ENCODE measurements at places on chromosomes 4 and X.

DNA sequence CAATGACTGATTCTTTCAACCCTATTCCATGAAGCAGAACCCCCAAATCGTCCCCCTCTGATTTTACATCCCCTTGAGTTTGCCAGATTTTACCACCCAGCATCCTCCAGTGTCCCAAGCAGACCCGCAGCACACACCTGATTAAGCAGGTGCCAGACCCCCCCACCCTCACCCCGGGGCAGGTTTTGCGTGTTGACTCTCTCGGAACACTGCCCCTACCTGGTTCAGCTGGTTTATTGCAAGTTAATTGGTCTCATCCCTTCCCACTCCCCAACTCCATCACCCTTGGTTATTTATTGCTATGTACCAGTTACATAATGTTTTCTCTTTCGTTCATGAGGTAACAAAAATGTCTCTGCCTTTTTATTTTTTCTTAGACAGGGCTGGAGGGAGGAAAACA, 258.4 kb downstream of the BCOR start:
- DNase-seq: no peak

DNA sequence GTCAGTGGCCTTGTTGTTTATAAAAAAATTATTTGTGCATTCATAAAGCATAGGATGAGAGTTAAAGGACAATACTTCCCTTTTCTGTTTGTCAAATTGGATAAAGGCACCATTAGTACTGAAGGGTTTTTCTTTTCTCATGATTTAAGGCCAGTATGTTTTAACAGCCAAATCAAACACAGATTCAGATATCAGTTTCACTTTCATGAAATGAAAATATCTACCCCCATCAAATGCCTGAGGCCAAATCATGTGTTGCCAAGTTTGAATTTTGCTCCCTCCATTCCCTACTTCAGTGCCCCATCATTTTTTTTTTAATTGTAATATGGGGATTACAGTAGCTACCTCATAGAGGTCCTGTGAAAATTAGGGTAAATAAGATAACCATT, 745.9 kb downstream of the RPA4 start:
- no peak for DNase-seq

DNA sequence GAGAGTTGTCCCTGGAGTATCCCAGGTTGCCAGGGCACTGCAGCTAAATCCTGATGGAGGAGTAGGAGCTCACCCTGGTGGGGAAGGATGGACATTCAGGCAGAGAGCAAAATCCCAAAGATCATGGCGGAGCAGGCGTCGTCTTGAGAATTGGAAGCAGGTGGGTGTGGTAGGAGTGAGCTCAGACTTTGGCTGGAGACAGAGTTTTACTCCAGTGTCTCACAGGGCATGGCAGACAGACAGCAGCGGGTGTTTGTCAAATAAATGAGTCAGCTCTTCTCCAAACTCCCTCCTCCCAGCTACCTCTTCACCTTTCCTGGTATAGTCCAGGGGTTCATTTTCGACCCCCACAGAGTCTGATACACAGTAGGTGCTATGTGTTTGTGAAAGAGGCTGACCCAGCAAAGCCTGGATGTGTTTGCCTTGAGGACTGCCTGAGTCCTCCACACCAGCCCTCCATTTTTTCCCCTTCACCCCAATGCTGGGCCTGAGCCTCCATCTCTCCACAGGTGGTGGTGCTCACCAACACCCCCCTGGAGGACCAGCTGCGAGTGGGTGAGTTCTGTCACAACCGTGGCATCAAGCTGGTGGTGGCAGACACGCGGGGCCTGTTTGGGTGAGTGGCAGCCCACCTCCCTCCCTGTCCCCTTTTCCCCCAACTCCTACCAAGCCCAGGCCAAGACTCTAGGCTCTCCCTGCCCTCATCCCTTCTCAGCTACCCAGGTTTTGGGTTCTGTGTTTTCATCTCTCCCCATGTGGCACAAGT, 6.9 kb downstream of the UBA1 start:
- peak; percentile 88 for DNase-seq

- DNase-seq: no peak
Observed at GRCh38 chr4:87560802-87561201, 31.6 kb upstream of the SPARCL1 start.

GRCh38 chr4:98639108-98639507, 19.3 kb downstream of the TSPAN5 start:
- DNase-seq: no peak

- DNase-seq: peak; percentile 54
Observed at GRCh38 chr4:168612450-168613135, 115.7 kb downstream of the PALLD start.

DNA sequence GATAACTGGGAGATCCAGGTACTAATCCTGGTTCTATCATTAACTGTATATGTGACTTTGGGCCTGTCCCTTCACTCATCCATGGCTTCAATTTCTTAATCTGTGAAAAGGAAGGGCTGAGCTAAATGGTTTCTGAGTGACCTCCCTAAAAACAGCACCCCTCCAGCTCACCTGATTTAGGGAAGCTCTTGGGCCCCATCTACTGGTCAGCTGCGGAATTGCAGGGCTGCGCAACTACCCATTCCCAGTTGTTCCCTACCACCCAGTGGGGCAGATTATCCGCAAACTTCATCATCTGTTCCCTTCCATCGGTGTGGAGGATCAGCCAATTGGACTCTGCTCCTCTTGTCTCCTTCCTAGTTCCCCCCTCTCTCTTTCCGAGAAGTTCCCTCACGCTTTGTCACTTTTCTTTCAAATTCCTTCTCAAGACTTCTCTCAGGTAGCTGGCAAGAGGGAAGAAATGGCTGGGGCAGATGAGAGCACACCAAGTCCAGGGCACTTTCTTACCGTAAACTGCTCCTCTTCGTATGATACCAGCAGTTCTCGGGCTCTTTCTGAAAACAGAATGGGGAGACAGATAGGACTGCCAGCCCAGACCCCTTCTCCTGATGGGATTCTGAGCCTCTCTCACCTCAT, 5.8 kb downstream of the LAS1L start:
- peak; percentile 8 for DNase-seq

DNA sequence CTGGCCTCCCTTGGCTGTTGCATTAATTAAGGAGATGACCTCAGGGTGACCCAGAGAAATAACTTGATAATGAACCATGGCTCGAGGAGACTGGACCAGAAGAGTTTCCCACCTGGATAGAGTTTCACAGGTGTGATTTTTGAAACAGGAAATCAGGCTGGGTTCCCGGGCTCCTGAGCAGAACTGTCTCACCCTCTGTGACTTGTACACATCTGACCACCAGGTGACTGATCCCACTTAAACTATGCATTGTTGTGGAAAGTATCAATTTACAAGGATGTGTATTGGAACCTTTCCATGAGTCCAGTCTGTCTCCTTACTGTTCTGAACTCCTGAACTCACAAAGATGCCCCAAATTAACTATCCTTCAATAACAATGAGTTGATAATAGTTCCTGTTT, 220.3 kb downstream of the PTTG2 start:
- no peak for DNase-seq

DNA sequence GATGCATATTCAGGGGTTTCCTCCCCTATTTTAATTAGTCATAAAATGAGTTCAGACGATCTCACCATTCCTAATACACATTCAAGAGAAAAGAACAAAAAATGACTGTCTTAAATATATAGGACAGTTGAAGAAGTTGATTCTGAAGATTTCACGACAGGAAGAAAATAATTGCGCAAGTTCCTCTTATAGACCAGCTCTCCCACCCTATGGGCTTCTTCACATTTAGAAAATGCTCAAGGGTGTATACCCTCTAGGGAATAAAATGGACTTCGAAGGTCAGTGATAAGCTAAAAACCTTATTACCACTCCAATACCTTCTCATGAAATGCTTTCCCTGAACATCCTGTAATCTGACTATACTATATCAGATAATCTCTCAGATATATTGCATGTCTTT, 149.2 kb upstream of the TEX13C start:
- DNase-seq: no peak

- DNase-seq: no peak
Observed at GRCh38 chrX:97787849-97788248, 904.1 kb downstream of the RPA4 start.

GRCh38 chrX:5681159-5681558, 547.5 kb downstream of the NLGN4X start:
- peak; percentile 9 for DNase-seq

- DNase-seq: no peak
Observed at GRCh38 chr4:67660418-67660817, 40.5 kb downstream of the UBA6 start.

DNA sequence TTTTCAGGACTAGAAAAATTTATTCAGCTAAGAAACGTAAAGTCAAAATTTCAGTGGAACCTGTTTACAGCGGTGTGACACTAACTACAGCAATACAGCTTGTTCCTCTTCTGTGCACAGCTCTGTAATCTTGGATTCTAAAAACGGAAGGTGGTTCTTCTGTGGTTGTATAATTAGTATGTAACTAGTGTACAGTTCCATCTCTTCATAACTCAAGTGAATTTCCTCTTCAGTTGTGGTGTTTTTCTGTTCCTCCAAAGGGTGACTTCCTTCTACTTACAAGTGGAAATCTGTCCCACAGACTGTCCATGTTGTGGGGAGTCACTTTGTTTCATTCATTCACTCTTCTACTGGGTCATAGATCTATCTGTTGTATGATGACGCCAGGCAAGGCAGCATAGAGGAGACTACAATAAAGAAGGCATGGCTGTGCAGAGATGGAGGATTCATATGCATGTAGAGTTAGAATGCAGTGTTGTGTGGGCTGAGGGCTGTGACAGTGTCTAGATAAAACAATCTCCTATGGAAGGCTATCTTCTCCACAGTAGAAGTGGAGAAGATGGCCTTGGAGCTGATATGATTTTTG, 5.4 kb downstream of the DAPP1 start:
- no peak for DNase-seq

GRCh38 chrX:16903274-16904022, 33.3 kb upstream of the RBBP7 start:
- DNase-seq: no peak

DNA sequence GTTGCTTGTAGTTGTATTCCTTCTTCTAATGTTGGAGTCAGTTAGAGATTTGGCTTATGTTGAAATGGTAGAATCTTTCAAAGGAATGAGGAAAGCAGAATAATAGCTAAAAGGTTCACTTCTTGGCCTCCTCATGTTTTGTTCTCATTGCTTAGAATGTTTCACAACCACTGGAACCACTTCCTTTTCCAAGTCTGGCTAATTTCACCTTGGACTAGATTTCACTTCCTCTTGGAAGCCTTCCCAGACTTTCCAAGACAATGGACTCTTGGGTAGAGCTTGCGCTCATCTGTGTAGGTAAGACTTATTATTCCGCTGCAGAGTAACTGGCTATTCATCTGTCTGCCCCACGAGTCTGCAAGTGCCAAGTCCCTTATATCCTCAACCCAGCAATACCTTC, 8.3 kb downstream of the SPATA18 start:
- DNase-seq: peak; percentile 75

- DNase-seq: peak; percentile 40
Observed at GRCh38 chr4:22962295-22962694, 269.6 kb downstream of the GBA3 start.

DNA sequence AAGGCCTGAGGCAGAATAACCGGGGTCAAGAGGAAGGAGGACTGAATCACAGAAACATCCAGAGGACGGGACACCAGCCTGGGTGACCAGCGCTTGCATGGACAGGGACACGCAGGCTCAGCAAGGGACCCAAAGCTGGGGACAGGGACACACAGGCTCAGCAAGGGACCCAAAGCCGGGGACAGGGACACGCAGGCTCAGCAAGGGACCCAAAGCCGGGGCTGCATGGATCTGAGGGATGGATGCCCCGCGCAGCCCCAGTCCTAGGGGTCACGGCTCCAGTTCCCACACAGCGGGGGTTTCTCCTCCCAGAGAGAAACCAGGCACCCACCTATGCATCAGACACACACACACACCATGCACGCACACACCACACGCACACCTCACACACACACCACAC, 32.5 kb downstream of the FAM53A start:
- DNase-seq: no peak

- DNase-seq: no peak
Observed at GRCh38 chr4:114036426-114036825, 57.0 kb upstream of the ARSJ start.

DNA sequence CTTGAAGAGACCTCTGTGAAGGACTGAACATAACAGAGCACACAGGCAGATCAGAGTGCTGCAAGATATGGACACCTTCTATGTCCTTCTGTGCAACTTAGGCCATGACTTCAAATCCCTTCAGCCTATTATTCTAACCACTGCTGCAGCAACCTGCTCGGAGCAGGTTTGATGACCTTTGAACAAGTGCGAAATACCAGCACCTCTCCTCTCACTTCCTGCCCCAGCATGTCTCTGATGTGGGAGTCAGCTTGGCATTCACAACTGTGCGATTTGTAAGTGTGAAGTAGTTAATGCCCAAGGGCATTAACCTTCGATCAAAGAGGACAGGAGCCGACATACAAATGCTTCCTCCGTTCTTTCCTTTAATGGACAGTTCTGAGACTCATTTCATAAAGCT, 1.6 kb upstream of the EXOC1 start:
- no peak for DNase-seq

DNA sequence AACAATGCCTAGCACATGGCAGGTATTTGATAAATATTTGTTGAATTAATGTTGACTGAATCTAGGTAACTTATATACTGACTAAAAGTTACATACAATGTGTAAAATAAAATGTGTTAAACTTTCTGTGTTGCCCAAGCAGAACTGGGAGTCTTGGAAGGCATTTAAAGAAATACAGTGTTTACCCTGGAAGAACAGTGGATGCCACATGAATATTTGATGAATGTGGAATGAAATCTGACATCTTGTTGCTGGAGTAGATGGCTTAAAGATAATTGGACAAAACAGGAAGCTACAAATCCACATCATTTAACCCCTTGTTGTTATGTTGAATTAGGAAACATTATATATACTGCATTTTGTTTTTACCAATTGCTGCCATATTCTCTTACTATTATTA, 39.9 kb upstream of the SCOC start:
- no peak for DNase-seq

Data from AG10803 (cell line).